CD4-positive, alpha-beta T cell treated with Interferon alpha-2 for 1 hour (primary cell): ENCODE measurements at places on chromosomes 5 and 9.
A peak's percentile ranks its signal among the peaks of the same experiment; 100 is the strongest.

- DNase-seq = no peak
These were observed 55.3 kb downstream of the PTBP3 start for GRCh38 chr9:112278152-112278551.

GRCh38 chr5:171748720-171749119 is 36.9 kb upstream of the SMIM23 start:
- DNase-seq = no peak

GRCh38 chr5:169584998-169585451 is 1.5 kb downstream of the SPDL1 start:
- DNase-seq = no peak

DNA sequence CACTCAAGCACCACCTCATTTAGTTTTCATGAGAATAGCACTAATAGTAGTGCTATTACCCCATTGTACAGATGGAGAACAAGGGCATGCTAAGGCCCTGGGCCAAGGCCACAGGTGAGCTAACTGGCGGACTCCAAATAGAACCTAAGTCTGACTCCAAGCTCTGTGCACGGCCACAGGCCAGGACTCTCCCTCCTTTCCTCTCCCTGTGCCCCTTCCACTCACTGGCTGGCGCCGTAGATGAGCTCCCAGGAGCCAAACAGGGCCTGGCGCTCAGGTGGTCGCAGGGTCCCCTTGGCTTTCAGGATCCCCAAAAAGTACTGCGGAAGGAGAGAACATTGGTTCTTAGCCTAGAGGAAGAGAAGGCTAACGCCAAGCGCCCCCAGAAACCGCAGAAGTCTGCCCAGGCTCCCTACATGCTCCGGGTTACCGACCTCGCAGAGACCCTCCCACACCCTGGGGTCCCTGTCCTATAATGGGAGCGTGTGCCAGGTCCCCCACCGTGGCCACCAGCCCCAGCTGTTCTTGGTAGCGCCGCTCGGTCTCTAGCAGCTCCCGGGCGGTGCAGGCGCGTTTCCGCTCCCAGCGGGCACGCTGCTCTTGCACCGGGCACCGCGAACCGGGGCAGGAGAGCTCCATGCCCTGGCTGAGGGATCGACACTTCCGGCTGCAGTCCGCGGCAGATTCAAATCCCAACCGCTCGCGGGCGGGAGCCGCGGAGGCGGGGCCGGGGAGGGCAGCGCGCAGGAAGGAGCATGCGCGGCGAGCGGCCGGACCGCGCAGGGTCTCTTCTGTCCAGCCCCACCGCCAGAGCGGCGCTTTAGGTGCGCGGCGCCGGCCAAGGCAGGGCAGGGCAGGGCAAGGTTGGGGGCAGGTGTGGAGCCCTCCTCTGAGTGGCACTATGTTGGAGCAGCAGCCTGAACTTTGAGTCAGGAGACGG is at the start of gene ARHGEF39:
ARHGEF39 (minus strand) TSS at position 665 of the 940 bp plus-strand sequence; CDS start at position 639, 26 bp downstream.
- DNase-seq = peak; percentile 52

DNA sequence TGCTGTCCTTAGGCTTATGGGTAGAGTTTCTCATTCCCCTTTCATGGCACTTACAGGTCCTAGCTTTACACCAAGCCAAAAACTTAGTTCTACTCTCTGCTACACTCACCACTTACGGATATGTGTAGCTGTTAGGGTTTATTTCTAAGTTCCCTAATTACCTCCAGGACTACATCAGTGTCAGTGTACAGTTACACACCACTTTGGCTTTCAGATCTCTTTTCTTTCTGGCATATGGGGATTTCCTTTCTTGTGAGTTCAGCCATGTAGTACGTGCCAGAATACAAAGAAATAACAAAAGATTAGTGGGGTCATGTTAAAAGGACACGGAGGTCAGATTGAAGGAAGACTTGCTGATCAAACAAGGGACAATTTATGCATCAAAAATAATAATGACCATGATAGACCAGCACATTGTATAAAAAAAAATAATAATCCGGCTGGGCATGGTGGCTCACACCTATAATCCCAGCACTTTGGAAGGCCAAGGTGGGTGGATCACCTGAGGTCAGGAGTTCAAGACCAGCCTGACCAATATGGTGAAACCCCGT is 41.8 kb downstream of the LYRM7 start:
- no peak for DNase-seq
